ENCODE measurements at places on chromosomes 2 and 18.

GRCh38 chr18:21571772-21572171 lies 28.7 kb downstream of the ESCO1 start:
- DNase-seq = no peak

- no peak for DNase-seq
Observed at GRCh38 chr2:123693836-123694235, 331.3 kb upstream of the CNTNAP5 start.

DNA sequence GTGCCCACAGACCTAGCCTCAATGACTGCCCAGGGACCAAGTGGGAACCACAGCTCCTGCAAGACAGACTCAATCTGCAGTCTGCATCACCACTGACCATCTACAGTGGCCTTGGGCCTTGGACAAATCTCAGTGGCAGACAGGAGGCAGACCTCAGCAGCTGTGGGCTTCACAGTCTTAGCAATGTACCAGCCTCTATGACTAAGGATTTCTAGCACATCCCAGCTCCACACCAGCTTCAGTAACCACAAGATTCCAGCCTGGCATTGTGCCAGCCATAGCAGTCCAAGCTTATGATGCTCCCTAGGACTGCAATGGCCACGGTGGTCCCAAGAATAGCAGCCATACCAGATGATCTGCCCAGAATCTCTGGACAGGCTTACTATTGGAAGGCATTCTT lies 19.6 kb upstream of the WDR75 start:
- DNase-seq = no peak

DNA sequence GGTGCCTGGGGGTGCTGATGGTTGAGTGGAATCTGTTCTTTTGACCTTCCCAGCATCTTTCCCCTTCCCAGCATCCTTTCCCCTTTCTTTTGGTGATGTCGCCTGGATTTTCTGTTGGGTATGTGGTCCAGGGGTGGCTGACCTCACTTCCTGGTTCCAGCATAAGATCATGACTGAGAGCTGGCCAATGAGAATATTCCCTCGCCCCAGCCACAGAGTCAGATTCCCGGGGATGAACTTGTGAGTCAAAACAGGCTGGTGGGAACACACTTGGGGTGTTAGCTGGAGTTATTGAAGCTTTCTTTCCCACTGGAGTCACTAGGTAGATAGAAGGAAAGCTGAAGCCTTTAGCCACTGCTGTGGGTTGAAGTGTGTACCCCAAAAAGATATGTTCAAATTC lies 28.0 kb upstream of the FOSL2 start:
- no peak for DNase-seq

GRCh38 chr2:198203336-198204069 lies 399.1 kb downstream of the PLCL1 start:
- DNase-seq = no peak

- peak; percentile 53 for DNase-seq
Observed at GRCh38 chr2:200471324-200471848, 38.5 kb downstream of the KCTD18 start.

- DNase-seq = no peak
Observed at GRCh38 chr18:34531110-34531509, 179.0 kb upstream of the DTNA start.

DNA sequence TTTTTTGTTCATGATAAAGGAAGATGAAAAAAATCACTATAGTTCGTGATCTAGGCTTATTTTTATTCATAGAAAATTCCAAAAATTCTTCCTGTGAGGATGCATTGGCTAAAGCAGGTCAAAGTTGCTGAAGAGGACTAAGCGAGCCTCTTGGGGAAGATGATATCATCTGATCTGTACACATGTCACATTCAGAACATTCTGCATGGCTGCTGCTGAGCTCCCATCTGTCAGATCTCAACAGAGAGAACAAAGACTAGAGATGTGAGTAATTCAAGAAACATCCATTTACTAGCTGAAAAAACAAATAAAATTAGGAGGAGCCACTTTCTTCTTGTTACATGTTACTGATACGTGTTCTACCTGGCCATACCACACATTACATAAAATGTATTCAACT lies 518.6 kb upstream of the FSIP2 start:
- DNase-seq = no peak

GRCh38 chr2:63842149-63843061 lies 709 bp downstream of the UGP2 start:
- peak; percentile 10 for DNase-seq

- no peak for DNase-seq
Observed at GRCh38 chr2:109265369-109265768, 136.4 kb downstream of the SH3RF3 start.

DNA sequence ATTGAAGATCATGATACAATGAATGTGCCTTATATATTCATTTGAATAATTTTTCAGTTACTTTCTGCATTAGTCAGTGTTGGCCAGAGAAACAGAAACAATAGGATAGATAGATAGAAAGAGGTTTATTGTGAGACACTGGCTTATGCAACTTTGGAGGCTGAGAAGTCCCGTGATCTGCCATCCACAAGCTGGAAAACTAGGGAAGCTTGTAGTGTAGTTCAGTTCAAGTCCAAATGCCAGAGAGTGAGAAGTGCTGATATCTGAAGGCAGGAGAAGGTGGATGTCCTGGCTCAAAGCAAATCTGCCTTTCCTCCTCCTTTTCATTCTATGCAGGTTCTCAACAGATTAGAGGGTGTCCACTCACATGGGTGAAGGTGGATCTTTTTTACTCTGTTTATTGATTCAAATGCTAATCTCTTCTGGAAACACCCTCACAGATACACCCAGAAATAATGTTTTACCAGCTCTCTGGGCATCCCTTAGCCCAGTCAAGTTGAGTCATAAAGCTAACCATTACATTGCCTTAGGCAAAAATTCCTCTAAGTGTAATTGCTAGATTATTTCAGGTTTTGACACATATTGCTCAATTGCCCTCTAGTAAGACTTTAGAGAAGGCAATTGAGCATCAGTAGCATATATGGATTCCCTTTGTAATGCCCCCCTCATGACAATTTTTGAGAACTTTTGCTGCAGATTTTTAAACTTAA lies 341.4 kb downstream of the LPIN1 start:
- no peak for DNase-seq

DNA sequence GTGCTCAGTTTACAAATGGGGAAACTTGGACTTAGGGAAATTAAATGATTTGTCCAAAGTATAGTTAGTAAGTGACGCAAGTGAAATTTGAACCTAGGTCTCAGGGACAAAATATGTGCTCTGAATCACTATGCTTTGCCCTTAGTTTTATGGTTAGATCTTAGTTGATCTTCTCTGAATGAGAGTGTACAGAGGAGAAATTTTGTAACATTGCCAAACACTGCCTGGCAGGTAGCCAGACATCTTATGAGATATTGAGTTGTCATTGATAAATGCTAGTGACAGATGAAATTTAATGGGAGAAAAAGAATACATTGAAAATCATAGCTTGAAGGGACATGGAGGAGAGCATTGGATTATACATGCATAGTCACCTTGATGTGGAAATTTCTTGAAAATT lies 91.4 kb downstream of the GALNT1 start:
- DNase-seq = no peak

DNA sequence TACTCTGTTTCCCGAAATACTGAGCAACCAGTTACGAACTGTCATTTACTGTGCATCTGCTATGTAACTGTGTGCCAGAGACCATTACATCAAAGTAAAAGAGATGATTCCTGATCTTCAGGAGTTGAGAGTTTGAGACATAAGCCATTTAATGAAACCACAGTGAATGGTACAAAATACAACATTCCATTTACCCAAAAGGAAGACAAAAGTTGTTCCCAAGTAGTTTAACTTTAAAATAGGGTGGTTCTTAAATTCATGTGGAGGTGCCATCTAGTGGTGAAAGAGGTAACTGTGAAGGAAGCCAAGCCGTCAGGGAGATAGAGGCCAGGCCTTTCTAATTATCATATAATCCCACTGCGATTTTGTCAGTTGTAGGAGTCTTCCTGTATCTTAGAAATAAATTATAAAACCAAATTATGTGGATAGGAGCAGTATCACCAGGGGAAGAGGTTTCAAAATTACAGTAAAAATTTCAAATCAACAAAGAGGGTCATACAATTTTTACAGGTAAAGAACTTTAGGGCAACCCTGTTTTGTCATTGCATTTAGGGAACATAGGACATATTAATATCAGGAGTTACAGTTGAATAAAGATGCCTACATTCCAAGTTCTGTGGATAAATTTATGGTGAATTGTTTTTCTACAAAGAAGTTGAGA lies 67.7 kb downstream of the EPAS1 start:
- peak; percentile 34 for DNase-seq

- no peak for DNase-seq
Observed at GRCh38 chr2:73356097-73356496, 29.5 kb upstream of the ALMS1 start.

DNA sequence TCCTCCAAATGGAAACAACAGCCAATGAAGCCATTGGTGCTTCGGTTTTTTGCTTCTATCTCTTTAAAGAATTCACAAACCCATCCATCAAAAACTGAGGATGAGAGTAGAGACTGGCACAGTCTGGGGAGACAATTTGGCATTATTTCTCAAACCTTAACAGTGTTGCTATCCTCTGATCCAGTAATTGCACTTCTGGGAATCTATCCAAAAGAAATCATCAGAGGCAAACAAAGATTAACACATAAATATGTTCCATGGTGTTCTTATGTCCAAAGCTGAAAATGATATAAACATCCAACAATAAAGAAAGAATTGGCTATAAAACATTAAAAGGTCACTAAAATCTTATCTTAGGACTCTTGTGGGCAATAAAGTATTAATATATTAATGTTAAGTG lies 35.1 kb downstream of the REEP1 start:
- no peak for DNase-seq

GRCh38 chr2:171837736-171838135 lies 56.3 kb downstream of the SLC25A12 start:
- no peak for DNase-seq

- DNase-seq = no peak
Observed at GRCh38 chr2:234986876-234987720, 35.3 kb downstream of the SH3BP4 start.

GRCh38 chr2:169734169-169734847 lies 676 bp downstream of the KLHL23 start:
- no peak for DNase-seq

- no peak for DNase-seq
Observed at GRCh38 chr18:55857956-55858355, 270.0 kb upstream of the TCF4 start.

DNA sequence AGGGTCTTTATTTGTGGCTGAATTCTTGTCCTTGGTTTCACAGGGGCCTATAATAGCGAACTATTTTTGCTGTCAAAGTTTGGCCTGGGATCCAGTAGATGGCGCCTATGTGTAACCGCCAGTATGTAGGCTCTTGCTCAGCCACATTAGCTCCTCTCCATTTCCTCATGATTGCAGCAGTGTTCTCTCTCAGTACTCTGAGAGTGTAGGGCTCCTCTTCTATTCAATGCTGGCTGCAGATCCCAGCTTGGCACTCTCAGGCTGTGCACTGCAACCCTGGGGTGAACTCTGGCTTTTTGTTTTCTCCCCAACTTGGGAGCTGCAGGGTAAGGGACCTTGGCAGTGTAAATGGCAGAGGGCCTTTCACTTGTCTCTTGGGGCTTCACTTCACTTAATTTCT lies 344.6 kb upstream of the CHAC2 start:
- DNase-seq = no peak

- no peak for DNase-seq
Observed at GRCh38 chr18:48649231-48649630, 110.4 kb downstream of the CTIF start.

DNA sequence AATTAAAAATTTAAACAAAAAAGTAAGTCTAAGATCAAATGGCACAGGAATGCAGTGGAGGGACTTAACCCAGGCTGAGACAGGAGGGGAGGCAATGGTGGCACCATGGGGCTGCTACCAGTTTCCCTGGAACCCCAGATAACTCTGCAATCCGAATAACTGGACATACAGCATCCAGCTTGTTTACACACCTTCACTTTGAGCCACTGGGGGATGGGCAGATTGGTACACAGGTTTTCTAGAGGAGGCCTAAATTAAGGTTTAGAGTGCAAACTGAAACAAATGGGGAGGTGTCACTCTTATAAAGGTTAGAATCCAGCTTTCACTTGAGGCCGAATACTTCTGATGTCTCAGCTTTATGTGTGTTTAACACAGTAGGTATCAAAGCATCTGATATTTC lies 189.3 kb upstream of the FN1 start:
- DNase-seq = no peak

DNA sequence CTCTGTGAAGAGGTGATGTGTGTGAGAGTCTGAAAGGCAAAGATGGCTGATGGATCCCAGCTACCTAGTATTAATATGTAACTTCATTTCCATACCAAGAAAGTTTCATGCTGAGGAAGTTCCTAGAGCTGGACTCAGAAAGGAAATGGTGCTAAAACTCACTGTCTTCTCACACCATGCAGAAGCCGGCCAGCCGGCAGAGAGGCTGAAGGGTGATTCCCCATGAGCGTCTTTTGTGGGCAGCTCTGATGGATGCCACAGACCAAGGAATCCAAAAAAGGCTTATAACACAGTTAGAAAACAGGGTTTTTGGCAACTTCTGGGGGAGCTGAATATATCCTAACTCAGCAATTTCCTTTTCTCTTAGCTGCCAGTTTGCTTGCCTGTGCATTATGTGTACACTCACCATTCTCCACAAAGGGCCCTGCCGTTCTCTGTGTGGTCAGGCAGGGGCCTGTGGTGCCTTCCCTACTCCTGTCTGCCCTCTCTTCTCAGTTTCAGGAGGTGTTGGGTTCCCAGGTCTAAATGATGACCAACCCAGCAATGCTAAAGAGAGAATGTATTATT lies 289.4 kb downstream of the MTX2 start:
- DNase-seq = no peak

GRCh38 chr2:48251437-48252148 lies 278.4 kb upstream of the STON1 start:
- no peak for DNase-seq

GRCh38 chr18:57431467-57432080 lies 3.6 kb upstream of the ONECUT2 start:
- DNase-seq = no peak

DNA sequence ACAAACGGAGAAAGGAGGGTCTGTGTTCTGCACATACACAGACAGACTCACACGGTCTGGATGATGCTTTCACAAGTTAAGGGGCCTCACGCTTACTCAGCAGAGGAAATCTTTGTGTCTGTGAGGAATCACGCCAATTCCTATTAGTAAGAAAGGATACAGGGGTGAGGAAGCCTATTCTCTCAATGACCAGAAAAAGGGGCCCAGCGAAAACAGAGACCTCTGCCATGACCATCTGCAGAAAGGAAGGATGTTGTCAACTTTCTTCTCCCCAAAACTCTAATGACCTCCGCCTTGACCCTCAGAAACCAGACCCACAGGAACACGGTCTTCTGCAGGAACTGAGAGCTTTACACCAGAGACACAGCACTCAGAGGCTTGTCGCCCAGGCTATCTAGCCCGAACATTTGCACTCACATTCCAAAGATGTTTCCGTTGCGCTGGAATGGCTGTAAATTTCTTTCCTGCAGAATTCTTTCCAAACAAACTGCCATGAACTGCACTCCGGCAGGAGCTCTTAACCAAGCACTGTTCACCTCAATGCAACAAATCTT lies 186.3 kb downstream of the TCF4 start:
- peak; percentile 41 for DNase-seq

All from dorsolateral prefrontal cortex (tissue), 122 donors.